Uterus (tissue), 4 donors: ENCODE measurements at places on chromosomes 2 and 18.

DNA sequence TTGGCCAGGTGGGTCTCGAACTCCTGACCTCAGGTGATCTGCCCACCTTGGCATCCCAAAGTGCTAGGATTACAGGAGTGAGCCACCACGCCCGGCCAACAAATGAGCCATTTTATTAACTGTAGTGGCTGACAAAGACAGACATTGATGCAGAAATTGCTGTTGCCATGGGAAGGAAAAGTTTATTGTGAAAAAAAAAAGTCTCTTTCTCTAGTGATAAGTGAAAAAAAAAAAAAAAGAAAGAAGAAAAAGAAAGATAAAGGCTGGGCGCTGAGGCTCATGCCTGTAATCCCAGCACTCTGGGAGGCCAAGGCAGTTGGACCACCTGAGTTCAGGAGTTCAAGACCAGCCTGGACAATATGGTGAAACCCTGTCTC lies 39.8 kb upstream of the RAB1A start:
- no peak for DNase-seq

GRCh38 chr18:13392029-13392750 lies 173.6 kb downstream of the LDLRAD4 start:
- no peak for DNase-seq

DNA sequence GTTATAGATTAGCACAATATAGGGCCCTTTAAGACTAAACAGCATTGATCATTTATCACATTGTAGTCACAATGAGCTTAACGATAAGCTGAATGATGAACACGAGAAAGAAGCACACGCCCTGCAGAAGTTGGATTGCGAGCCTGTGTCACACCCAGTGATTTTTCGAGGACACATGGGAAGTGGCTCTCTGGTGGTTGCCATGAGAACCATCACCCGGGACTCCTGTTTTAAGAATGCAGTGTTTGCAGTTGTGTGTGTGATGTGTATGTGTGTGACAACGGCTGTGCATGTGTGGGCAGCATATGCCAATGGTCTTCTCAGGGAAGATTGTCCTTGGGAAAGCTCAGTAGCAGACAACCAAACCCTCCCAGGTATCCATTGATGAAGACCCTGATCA lies 69.2 kb downstream of the PDCL3 start:
- no peak for DNase-seq

DNA sequence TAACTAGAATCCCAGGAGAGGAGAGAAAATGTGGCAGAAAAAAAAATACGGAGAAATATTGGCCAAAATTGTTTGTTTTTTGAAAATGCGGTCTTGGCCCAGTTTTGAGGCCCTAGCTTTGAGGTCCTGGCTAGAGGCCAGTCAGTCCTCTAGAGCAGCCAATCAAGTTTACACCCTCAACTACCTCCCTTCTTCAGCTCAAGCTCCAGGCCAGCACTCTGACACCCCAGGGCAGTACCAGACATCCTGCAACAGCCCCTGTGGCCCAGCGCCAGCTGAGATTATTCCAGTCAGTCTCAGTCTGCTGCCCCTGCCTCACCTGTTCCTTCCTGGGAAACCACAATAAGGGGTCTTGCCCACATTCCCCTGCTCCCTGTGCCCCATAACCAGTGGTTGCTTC lies 107.7 kb downstream of the UGGT1 start:
- no peak for DNase-seq

DNA sequence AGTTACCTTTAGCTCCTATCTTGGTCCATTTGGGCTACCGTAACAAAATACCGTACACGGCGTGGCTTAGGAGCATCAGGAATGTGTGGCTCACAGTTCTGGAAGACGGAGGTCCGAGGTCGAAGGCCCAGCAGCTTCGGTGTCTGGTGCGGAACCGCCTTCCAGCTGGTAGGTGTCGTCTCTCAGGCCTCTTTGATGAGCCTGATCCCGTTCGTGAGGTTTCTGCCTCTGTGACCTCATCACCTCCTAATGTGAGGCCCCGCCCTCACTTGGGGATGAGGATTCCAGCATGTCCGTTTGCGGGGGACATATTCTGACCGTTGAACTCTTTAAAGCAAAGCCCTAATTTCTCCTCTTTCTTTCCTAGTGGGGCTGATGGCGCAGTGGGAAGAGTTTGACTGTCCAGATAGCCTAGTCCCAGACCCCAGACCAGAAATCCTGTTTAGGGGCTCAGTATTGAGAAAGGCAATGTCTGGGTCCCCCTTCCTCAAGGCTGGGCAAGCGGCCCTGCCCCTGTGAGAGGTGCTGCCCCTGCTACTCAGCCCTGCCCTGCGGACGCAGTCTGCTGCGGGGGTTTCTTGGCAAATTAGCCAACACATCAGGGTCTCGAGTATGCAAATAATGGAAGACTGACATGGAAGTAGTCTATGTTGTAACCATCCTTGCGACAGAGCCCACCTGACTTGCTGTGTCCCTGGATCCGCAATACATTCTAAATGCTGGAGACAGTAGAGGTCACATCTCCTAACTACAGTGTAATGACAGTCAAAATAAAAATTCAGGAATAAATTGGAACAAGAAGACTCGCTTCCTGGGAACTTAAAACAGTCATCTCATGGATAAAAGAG lies 128.0 kb downstream of the ASB1 start:
- DNase-seq, result no peak

DNA sequence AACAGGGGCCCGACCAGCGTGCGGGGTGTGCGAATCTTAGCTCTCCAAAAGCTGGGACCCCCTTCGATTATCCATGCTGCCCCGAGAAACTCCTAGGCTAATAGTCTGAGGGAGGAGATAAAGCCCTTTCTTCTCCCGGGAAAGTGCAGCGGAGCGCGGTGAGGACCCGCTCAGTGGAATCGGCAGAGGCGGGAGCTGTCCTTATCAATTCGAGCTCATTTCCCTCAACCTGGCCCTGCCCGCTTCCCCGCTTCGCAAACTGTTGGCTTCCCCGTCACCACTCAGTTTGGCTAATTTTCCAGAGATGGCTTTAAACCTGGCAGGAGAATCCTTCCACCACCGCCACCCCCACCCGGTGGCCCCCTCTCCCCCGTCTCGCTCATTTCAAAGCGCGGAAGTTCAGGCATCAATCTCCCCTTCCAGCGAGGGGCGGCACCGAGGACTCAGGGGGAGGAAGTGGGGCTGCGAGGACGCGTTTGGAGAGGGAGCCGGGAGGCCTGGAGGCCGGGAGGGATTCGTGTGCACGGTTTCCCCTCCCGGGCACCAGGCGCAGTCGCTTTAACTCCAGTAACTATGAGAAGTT lies 1.6 kb downstream of the KLHL14 start:
- no peak for DNase-seq

DNA sequence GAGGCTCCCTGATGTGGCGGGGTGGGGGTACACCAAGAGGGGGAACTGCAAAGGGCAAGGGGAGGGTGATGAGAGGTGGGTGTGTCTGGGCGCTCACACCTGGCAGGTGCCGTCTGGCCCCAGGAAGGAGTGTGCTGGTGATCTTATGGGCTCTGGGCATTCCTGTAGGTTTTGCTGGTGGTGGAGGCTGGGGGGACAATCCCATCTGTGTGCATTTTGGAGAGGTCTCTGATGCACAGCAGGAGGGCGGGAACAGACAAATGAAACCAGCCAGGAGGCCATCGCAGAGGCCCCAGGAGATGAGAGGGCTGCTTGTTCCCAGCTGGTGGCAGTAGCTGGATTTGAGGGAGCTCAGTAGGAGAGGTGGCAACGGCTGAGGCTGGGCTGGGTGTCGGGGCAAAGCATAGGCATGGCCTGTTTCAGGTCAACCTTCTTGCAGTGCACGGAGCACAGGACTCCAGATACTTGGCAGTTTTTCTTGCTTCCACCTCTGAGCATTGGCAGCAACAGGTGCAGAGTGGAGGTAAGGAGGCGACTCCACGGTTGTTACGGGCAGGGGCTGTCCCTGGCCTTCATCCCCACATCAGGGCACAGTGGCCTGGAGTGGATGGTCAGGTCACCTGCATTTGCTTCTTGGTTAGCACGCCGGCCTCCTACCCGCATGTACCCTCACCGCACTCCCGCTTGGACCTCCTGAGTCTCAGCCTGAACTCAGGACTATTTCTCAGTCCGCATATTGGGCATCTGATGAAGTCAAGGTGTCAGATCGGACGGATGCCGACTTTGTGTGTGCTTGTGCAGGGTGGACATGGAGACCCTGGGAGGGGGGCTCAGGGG lies 194.2 kb upstream of the HDAC4 start:
- DNase-seq, result peak; percentile 8

- no peak for DNase-seq
Measured at GRCh38 chr2:9018534-9018933, 15.1 kb upstream of the MBOAT2 start.

DNA sequence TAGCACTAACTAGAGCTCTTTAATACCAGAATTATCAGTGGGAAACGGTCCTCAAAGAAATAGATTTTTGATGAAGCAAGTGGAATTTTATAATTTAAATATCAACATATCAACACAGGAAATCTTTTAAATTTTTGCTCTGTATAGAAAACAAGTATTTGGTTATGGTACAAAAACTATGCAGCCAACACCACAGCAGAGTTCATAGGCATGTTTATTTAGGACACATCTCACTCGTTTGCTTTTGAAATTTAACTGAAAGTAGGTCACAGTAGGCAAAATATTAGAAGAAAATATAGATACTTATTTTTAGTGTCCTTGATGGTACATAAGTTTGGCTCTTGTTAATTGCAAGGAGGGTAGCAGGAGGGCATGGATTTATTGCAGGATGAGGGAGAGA lies 34.3 kb upstream of the TANC1 start:
- no peak for DNase-seq

GRCh38 chr2:9212010-9212635 lies 5.5 kb downstream of the ASAP2 start:
- no peak for DNase-seq

DNA sequence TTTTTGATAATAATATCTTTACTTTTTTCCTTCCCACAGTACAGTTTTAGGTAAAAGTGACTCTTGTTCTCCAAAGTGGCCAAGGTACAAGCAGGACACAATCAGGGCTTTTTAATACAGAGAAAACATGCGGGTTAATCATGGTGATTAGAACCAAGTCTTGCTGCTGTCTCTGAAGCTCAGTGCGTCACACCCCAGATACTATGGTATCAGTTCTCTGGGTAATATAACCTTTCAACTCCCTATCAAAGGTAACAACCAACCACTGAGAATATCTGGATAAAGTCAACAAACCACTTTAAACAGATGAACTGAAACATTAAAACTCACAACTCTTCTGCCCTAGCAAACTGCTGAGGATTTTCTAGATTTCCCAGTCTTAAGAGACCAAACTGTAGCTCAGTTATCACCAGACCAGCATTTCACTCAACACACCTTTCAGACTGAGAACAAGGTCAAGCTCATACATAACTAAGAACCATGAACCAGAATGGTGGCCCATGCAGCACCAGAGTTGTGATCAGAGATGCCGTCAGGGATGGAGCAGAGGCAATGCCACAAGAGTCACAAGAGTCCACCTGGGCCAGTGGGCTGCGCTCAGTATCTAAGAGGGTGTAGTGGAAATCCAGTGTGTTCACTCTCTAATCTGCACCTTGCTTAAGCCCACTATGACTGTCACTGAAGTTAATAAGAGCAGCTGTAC lies 103.0 kb downstream of the UXS1 start:
- DNase-seq, result no peak

DNA sequence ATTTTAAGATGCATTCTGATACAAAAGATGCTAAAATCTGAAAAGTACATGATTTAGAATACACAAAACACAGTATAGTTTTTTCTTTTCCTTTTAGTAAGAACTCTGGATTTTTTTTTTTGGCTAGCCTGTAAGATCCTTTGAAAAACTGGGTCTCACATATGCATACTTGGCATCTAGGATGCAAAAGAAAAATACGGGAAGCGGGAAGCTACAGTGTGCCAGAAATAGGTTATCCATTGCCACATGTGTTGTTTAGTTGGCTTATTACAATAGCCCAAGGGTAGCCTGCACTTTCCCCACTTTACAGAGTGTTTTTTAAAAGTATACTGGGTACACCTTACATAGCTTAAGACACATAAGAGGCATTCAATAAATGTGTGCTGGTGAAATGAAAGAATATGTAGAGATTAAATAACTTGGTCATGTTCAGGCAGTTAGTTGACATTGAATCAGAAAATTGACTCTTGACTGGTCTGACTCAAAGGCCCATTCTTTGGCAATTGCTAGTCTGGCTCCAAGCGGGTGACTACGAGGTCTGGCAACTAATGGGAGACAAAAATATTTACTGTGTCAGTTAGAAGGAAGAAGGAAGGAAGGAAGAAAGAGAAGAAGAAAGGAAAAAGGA lies 286.8 kb upstream of the TRIB2 start:
- no peak for DNase-seq

GRCh38 chr2:222819722-222820333 lies 41.0 kb upstream of the ACSL3 start:
- no peak for DNase-seq

GRCh38 chr2:20823917-20824316 lies 1.0 kb upstream of the LDAH start:
- no peak for DNase-seq

DNA sequence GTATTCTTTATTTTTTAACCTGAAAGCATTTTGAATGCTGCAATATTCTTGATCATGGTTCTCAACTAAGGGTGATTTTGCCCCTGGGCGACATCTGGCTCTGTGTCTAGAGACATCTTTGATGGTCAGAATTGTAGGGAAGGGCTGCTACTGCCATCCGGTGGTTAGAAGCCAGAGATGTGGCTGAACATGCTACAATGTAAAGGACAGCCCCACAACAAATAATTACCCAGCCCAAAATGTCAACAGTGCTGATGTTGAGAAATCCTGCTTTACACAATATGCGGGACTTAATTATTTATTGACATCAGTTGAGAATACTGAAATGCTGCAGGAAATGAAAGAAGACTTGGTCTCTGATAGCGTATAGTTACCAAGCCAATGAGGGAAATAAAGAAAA lies 37.5 kb upstream of the SERPINB2 start:
- DNase-seq, result no peak

- DNase-seq, result no peak
Measured at GRCh38 chr2:35522450-35522849, 833.1 kb upstream of the CRIM1 start.

DNA sequence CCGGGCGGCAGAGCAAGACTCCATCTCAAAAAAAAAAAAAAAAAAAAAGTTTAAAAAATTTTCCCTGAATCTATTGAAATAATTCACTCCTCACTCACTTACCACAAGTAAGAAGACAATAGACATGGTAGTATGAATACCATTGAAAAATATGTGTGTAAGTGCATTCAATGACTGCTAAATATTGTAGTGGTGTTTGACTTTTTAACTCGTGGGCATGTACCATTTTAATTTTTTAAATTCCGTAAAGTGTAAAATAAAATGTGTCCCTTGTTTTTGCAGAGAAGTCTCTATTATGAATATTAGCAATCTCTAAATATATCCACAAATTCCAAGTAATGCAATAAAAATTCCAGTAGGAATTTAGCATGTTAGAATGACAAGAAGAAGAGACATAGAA lies 134.1 kb downstream of the COPS8 start:
- DNase-seq, result no peak

DNA sequence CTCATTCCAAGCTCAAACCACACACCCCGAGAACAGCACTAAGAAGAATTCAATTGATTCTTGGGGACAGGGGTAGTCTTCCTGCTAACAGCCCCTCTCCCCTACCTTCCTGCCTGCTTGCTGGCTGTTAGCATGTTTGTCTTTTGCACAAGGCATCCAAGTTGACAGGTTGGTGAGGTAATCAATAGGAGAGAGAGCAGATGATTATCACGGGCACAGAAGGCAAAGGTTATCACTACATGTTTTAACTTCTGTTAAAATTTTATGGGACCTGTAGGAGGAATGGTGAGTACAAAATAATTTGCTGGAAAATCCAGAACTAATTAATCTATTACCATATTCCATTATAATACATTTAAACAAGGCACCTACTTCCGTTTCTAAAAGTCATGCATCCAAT lies 442.1 kb upstream of the TCF4 start:
- no peak for DNase-seq

- no peak for DNase-seq
Measured at GRCh38 chr18:57231864-57232263, 85.0 kb downstream of the BOD1L2 start.

GRCh38 chr2:3774336-3774735 lies 71.0 kb downstream of the DCDC2C start:
- no peak for DNase-seq
